ENCODE measurements at places on chromosomes 4 and X. TPM values are rescaled to one million over a fixed set of nuclear protein-coding genes. Genes with fewer than 3 reads are reported as not detected.

- DNase-seq, result no peak
These were observed 65.7 kb upstream of the STX18 start for GRCh38 chr4:4607336-4608213.

- peak; percentile 51 for DNase-seq
These were observed 31.0 kb downstream of the ALPK1 start for GRCh38 chr4:112327965-112328733.

Gene ETDA
- total RNA-seq, result not detected

Gene KLHL4
- total RNA-seq, result not detected

Gene UBE2A
- 56.0 TPM for total RNA-seq

- no peak for DNase-seq
These were observed 242.9 kb upstream of the PITX2 start for GRCh38 chr4:110865611-110866259.

GRCh38 chr4:170697045-170697444, 607.3 kb upstream of the AADAT start:
- DNase-seq, result no peak

GRCh38 chr4:87151730-87152129, 68.7 kb downstream of the KLHL8 start:
- no peak for DNase-seq

DNA sequence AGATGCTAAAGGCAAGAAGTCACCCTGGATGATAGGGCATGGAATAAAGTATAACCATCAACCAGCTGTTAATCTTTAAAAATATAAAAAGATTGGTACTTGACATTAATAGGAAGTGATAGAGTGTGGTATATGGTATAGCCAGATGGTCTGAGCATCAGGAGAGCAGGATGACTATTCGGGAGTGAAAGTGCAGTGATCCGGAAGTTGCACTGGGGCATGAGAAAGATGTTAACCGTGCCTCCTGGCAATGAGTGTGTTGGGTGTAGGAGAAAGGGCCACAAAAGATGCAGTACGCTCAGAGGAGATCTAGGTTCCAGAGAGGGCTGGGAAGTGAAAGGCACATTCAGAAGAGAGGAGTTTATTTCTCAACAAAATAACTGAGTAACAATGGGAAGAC, 65.0 kb downstream of the TSPAN7 start:
- no peak for DNase-seq

DNA sequence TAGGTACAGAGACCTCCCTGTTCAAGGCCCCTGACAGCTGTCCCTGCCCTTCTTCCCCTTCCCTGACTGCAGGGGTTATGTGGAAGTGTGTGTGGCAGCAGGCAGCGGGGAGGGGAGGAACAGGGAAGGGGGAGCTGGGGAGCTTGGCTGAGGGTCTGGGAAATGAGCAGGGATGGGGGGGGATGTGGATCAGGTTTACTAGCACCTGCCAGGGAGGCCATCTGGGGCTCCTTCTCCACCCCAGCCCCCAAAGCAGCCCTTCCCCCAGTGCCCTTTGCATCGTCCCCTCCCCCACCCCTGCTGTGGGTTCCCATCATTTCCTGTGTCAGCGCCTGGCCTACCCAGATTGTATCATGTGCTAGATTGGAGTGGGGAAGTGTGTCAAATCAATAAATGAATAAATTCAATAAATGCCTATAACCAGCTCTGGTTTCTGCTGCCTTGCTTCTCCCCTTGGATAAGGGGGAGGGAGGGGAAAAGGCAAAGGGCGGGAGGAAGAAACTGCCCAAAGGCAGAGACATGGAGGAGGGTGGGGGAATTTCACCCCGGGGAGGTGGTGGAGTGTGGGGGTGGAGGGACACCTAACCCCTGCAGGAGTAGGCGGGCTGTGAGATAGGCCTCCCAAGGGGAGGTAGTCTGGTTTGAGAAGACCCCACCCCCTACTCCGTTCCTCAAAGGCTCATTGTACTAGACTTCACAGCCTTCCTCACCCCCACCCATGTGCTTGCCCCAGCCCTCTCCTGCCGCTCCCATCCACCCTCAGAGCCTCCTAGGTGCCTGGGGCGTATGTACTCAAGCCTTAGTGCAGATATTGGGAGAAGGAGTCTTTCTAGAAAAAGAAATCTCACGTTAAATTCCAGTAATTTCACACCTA, 3.2 kb downstream of the CXorf65 start:
- DNase-seq, result peak; percentile 60

GRCh38 chr4:83364312-83364711, 29.7 kb upstream of the HPSE start:
- DNase-seq, result no peak

GRCh38 chr4:100949350-100949935, 397.9 kb downstream of the PPP3CA start:
- DNase-seq, result no peak

Gene DIAPH2
- 21.3 TPM for total RNA-seq

- DNase-seq, result no peak
These were observed 300.9 kb downstream of the BCOR start for GRCh38 chrX:39796856-39797255.

- DNase-seq, result no peak
These were observed 200.4 kb downstream of the MAB21L2 start for GRCh38 chr4:150782311-150782710.

GRCh38 chrX:107421337-107421861, 28.1 kb upstream of the FRMPD3 start:
- no peak for DNase-seq

Gene PDZD4
- not detected for total RNA-seq

Measured in OCI-LY7 (cell line).